Adrenal gland (tissue), 19 donors: ENCODE measurements at places on chromosomes 3 and 15. TPM values are rescaled to one million over a fixed set of nuclear protein-coding genes. Genes with fewer than 3 reads are reported as not detected.

- DNase-seq, result no peak
These were observed 18.6 kb upstream of the TRPC1 start for GRCh38 chr3:142705198-142705597.

- DNase-seq, result no peak
These were observed 86.0 kb upstream of the VGLL3 start for GRCh38 chr3:87076946-87077345.

DPPA4 gene
- 0.79 TPM for total RNA-seq

DNA sequence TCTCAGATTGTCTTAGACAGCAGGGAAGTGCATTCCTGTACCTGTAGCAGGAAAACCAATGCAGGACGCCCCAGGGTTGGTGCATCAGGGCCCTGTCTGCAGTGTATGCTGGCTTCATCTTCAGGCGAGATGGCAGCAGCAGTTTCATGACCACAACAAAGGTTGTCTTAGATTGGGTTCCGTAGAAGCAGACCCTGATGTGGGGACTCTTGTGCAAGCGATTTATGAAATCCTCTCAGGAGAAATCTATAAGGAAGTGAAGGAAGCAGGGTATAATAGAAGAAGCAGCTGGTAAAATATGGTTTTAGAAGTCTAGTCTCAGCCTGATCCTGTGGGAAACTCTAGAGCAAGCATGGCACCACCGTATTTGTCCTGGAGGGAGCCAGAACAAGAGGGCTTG lies 25.0 kb downstream of the DNAH1 start:
- DNase-seq, result no peak

LIPC gene
- not detected for total RNA-seq

DNA sequence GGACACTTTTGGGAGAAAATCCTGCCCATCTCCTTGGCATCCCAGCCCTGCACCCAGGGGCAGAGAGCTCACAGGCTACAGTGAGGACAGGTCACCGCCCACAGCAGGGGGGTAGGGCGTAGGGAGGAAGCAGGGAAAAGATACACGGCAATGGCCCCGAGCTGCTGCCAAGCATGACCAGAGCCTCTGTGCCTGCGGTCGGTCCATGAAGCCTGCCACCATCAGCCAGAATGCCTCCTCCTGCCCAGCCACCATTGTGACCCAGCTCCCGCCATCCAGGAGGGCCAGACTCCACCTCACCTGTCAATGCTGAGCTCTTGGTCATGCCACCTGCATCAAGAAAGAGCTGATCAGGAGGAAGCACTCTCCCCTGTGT lies 230.7 kb downstream of the VPS13C start:
- no peak for DNase-seq

GRAMD1C gene
- 2.8 TPM for total RNA-seq

DNA sequence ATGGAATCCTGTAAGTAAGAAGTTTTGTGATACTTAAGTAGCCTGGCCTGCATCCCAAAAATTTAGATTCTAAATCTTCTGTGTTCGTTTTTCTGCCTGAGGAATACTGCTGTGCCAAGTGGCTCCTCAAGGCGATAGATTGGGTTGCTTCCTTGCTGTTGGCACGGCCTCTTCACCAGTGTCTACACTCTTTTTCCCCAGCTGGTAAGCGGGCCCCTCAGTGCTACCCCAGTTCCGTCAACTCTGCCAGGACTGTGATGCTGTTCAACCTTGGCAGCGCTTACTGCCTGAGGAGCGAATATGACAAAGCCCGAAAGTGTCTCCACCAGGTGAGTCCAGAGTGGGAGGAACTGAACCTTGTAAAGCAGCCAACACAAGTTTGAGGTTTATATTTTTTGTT lies 53.3 kb upstream of the TRIM71 start:
- no peak for DNase-seq

DNA sequence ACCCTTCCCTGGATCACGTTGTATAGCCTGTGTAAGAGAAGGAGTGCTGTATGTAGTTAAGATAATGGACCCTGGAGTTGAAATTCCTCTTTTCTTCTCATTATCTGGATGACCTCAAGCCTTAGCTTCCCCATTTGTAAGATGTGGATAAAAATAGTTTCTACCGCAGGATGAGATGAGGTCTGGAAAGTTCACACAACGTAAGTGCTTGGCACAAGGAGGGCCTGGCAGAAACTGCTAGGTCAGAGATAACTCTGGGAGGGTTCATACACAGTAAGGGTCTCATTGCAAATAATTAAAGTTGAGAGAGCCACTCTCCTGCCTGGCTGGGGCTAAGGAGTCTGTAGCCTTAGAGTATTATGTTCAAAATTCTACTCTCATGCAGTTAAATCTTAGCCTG lies 214.4 kb downstream of the LRTM1 start:
- DNase-seq, result no peak

P2RY1 gene
- total RNA-seq, result 3.0 TPM

SPATA12 gene
- total RNA-seq, result 0.36 TPM

- DNase-seq, result no peak
These were observed 573.4 kb upstream of the DPPA4 start for GRCh38 chr3:109910772-109911171.

ETV5 gene
- total RNA-seq, result 17.2 TPM

MAGEL2 gene
- total RNA-seq, result 16.2 TPM
